Kidney glomerular epithelial cell (primary cell): ENCODE measurements at places on chromosomes 5 and 9.
A peak's percentile ranks its signal among the peaks of the same experiment; 100 is the strongest.

DNA sequence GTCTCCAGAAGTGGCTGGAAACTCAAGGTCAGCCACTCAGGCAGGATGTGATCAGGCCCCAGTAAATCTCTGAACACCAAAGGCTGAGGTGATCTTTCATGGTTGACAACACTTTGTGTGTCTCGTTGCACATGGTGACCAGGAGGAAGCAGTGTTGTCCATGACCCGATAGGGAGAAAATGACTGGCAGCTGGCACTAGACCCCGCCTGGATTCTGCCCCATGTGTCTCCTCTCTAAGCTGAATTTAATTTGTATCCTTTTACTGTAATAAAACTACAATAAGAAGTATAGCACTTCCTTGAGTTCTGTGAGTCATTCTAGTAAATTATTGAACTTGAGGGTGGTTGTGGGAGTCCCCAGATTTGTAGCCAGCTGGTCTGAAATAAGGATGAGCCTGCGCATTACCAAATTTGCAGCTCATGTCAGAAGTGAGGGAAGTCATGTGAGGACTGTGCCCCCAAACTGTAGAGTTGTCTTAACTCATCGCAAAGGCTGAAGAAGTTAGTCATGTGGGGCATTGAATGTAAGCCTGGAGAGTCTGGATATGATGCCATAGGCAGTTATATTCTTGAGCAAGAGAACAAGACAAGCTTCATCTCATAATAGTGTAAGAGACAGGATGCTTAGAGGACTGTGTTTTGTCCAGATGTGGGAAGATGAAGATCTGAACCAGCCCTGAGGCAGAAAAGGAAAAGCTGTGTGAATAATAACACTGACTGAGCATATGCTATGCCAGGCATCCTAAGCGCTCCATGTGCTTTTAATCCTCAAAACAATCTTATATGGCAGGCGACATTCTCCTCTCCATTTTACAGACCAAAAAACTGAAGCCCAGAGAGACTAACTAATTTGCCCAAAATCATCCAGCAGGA lies 55.9 kb downstream of the TMEM215 start:
- peak; percentile 42 for DNase-seq

DNA sequence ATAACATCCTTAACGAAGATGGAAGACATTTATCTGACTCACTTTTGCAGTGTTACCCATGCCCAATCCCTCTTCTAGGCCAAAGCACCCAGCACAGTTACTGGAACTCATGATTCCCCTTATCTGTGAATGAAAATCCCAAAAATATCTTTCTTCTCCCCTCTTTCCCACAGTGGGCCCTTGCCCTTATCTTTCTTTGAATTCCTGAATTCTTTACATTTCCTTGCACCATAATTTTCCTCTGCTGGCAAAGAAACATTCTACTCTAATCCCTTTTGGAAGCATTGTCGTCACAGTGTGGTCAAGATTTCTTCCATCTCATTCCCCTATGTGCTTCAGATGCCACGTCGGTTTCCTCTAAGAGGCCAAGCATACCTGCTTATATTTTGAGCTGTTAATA lies 135.9 kb upstream of the LIFR start:
- DNase-seq, result no peak

GRCh38 chr5:132949136-132949535 lies 14.3 kb downstream of the AFF4 start:
- DNase-seq, result no peak

GRCh38 chr5:69502367-69502766 lies 9.8 kb downstream of the OCLN start:
- peak; percentile 41 for DNase-seq

- no peak for DNase-seq
Measured at GRCh38 chr5:139389701-139390638, at the start of gene MZB1. Gene MZB1, minus strand, starts transcription at chr5:139389913. Its CDS starts 57 bp downstream, at chr5:139389856.

DNA sequence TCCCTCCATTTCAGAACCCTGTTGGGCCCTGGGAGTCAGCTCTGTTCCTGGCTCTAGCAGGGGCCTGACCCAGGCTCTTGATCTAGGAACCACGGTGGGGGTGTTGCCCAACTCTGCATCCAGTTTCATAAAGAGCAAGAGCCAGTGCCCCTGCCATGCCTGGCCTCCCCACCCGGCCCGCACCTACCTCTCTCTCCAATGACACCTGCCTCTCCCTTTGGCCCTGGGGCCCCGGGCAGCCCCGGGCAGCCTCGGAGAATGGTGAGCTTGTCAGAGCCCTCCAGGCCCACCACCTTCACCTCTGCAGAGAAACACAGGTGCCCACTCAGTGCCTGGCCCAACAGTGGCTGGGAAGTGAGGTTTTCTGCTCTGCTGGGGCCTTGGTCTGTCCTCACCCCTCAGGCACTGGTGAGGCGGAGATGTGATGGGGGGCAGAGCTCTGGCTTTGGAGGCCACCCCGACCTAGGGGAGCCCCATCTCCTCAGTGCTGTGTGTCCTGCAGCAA lies 1.5 kb downstream of the FCN1 start:
- DNase-seq, result no peak

DNA sequence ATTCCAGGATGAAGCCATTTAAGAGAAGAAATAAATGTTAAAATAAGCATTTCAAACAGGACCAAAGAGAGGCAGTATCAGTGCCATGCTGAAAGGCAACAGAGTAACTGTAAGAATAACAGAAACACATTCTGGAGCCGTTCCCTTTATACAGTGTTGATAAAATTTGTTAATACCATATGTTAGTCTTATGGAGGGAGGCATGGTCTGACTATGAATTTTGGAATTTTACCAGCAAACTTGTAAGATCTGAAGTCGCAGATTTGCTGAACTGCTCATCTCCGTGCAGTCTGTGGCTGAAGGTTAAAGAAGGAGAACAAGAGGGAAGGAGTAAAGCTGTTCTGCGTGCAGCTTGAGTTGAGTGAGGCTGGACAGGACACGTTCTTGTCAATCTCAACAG lies 508.4 kb downstream of the NFIB start:
- DNase-seq, result no peak

GRCh38 chr9:70105147-70105546 lies 61.5 kb downstream of the MAMDC2 start:
- no peak for DNase-seq

DNA sequence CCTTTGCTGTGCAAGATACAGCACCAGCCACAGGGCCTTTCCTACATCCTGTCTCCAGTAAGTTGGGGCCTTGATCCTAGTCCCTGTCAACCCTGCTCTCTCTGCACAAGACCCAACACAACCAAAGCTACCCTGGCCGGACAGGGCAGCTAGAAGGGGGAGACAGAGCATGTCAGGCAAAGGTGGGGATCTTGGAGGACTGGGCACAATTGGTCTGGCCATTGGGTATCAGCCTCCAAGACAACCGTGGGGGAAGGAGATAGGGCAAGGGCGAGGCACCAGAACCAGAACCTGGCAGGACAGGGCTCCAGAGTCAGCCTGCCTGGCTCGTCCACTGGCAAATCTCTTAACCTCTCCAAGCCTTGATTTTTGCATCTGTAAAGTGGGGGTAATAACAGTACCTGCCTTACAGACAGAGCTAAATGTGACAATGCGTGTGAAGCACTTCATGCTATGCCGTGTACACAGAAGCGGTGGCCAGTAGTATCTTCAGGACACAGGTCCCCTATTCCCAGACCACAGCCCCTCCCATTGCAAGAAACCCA lies 51.6 kb upstream of the CDKN2AIPNL start:
- DNase-seq, result no peak

DNA sequence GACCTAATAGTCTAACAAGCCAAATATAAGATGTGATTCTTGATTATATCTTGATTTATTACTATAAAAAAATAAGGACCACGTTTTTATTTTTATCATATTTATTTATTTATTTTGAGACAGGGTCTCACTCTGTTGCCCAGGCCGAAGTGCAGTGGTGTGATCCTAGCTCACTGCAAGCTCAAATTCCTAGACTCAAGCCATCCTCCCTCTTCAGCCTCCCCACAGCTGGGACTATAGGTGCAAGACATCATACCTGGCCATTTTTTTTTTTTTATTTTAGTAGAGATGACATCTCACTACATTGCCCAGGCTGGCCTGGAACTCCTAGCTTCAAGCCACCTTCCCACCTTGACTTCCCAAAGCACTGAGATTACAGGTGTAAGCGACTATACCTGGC lies 61.0 kb upstream of the LARP1 start:
- DNase-seq, result no peak

GRCh38 chr9:4678679-4679267 lies 596 bp upstream of the CDC37L1 start:
- peak; percentile 60 for DNase-seq

GRCh38 chr9:75163764-75164163 lies 75.5 kb downstream of the OSTF1 start:
- no peak for DNase-seq

DNA sequence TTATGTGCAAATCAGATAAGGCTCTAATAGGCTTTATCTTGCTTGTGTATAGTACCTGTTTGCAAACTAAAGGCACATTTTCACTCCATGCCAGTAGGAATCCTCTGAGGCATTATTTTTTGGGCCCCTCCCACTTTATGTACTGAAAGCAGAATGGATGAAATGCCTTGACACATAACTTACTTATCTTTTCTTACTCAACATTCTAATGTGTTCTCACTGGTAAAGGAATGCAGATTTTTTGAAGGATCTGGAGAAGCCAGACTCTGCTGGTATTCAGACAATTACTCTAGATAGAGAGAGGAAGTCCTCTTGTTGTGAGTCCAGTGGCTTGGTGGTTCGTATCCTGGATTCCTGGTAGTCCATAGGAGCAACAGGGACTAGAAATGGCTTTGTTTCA lies 336.7 kb downstream of the CCDC171 start:
- DNase-seq, result no peak

- no peak for DNase-seq
Measured at GRCh38 chr5:109373932-109374331, 35.8 kb downstream of the PJA2 start.

GRCh38 chr9:33241298-33241697 lies 1.3 kb downstream of the SPINK4 start:
- no peak for DNase-seq

DNA sequence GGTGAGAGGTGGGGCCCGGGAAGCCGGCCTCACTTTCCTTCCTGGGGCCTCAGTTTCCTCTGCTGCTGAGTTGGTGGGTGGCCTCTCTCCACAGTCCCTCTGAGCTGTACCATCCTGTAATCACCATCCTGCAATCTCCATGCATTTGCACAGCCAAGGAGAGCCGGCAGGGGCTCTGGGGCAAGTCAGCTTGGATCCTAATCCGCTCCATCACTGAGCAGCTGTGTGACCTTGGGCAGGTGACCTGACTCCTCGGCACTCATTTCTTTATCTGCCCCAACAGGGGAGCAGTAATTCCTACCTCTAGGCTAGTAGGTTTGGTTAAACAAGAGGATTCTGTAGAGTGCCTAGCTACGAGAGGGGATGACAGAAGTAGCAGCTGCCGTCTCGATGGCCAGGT lies 88.2 kb upstream of the ZNF618 start:
- DNase-seq, result no peak

GRCh38 chr5:156153602-156154001 lies 173.4 kb upstream of the SGCD start:
- DNase-seq, result no peak

DNA sequence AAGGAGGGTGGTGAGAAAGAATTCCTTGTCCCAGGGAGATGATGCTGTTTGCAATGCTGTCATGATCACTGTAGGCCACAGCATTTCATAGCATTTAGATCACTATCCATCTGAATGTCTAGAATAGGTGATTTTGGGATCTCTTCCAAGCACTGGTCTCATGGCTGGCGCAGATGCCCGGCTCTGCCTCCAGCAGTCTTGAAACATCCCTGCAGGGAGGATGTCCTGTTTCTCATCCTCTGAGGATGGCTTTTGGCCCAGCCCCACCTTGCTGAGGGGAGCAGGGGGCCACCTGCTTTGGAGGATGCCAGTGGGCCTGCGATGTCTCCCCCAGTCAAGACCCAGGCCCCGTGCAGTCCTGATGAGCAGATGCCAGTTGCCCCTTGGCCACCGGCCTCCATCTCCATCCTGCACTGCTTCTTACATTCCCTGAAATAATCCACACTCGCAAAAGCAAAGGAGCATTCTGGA lies 63.5 kb upstream of the GARNL3 start:
- DNase-seq, result no peak

GRCh38 chr5:112480501-112480900 lies 61.4 kb upstream of the EPB41L4A start:
- no peak for DNase-seq

DNA sequence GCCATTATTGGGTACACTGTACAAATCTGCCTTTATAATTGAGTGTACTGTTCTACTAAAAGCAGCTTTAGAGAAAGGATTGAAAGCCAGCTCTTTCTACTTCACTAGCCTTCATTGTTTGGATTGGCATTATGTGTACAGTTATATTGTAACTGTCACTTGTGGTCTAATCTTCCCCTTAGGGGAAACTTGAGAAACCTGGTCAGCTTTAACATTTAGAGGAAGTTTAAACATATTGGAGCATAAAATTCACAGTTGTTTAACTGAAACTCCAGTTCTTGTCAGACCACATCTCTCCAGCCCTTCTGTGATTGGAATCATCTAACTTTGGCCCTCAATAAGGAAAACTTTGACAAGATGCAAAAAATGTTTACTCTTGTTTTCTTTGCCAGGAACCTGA lies 24.6 kb downstream of the PIK3R1 start:
- DNase-seq, result no peak

DNA sequence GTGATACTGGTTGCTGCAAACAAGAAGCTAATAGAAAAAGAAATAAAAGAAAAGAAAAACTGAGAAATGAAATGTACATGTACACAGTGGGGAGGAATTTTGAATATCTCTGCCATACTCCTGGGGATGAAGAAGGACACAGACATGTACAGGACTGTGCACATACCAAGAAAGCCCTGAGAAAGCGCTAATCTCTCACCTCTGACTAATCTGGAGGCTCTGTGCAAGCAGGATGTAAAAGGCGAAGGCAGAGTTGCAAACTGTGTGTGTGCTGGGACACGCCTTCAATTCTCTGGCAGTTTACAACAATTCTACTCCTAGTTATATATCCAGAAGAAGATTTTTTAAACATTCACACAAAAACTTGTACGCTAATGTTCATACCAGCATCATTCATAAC lies 211.4 kb downstream of the KIAA0825 start:
- DNase-seq, result no peak

DNA sequence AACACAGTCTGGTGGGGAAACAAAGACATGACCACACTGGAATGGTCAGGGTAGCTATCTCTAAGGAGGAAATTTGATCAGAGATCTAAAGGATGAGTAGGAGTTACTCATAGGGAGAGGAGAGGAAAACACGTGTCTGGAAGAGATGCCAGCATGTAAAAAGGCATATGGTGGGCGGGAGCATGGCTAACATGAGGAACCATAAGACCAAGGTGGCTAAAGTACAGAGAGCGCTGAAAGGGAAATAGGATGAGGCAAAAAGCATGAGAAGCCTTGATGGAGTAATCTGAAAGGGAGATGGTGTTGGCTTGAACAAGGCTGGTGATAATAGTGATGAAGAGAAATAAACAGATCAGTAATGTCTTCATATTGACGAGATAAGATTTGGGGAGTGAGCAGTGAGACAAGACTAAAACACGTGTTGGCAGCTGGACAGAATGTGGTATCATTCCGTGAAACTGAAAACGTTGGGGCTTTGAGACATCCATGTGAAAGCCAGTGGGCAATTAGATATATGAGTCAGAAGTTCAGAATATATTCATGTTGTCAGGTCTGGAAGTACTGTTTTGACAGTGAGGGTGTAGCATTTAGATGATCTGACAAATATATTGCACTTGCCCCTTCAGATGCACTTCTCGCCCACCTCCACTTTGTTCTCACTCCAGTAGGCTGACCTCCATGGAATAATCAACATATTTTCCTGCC lies 209.1 kb upstream of the KCNN2 start:
- no peak for DNase-seq

GRCh38 chr9:37747271-37747753 lies 6.3 kb upstream of the TRMT10B start:
- DNase-seq, result peak; percentile 76
